Activated gamma-delta T cell treated with anti-CD3 and anti-CD28 coated beads, Interleukin-2, amount 50 U/mL, for 16 hours (primary cell): ENCODE measurements at places on chromosomes 1 and 21.

GRCh38 chr21:42454786-42455185, 41.2 kb downstream of the RSPH1 start:
- no peak for DNase-seq

DNA sequence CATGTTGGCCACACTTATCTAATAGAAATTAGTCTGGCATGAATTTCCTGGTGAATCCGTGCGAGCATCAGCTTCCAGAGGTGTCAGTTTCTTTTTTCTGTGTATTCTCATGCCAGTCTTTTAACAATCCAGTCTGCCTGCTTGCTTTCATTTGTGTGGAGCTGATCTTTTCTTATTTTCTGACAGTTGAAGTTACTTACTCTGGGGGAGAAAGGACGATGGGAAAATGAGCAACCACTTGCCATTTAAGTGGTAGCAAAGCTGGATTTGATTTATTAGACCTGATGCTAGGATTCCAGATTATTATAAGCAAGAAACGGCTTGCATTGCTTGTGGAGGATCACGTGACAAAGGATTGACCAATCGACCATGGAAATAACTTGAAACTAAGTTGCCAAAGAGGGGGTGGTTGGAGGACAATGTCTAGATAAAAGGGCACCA, 24.3 kb upstream of the APP start:
- no peak for DNase-seq

GRCh38 chr1:198175423-198176170, 18.8 kb downstream of the NEK7 start:
- DNase-seq, result no peak

DNA sequence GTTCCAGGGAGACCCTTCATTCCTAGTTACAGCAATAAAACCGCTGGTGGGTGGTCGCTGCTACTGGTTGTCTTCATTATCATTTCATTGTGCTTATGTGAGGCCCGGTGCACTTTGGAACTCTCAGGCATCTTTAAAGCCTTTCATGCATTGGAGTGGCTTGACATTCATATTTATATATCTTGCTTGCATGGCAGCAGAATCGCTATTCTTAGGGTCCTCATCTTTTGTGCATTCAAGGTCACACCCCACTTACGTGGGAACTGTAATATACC, 110.1 kb downstream of the ZBTB18 start:
- DNase-seq, result no peak

- no peak for DNase-seq
Observed at GRCh38 chr1:116909512-116910378, at the start of gene PTGFRN. Gene PTGFRN (plus strand): TSS chr1:116909916. CDS start chr1:116910204, 288 bp downstream.
